ENCODE measurements at places on chromosomes 12 and 14. TPM values are rescaled to one million over a fixed set of nuclear protein-coding genes. Genes with fewer than 3 reads are reported as not detected.
A peak's percentile ranks its signal among the peaks of the same experiment; 100 is the strongest.

The CCDC175 gene
- not detected for total RNA-seq

The SCARB1 gene
- total RNA-seq: 27.1 TPM

The LRFN5 gene
- total RNA-seq: not detected

The TCL1B gene
- total RNA-seq: not detected

GRCh38 chr12:1587927-1588574 is 6.3 kb downstream of the FBXL14 start:
- peak overlapping the region; percentile 10 for H3K27ac ChIP-seq
- peaks cover 50% of the 10 kb centered on the region for H3K4me1 ChIP-seq
- DNase-seq: no peak
- H3K27me3 ChIP-seq: no peaks in the 10 kb centered on the region
- H3K36me3 ChIP-seq: peaks cover 46% of the 10 kb centered on the region

- H3K4me1 ChIP-seq: peaks cover 29% of the 10 kb centered on the region
- H3K27me3 ChIP-seq: no peaks in the 10 kb centered on the region
Measured at GRCh38 chr12:79848339-79848738, 86.6 kb downstream of the PPP1R12A start.

GRCh38 chr12:106174876-106175275 is 36.1 kb upstream of the NUAK1 start:
- no peak for DNase-seq
- no peak overlapping the region for H3K4me3 ChIP-seq

GRCh38 chr12:40012711-40013110 is 93.2 kb downstream of the SLC2A13 start:
- no peaks in the 10 kb centered on the region for H3K36me3 ChIP-seq
- H3K27me3 ChIP-seq: no peaks in the 10 kb centered on the region
- peaks cover 16% of the 10 kb centered on the region for H3K4me1 ChIP-seq
- no peak for DNase-seq
- H3K27ac ChIP-seq: no peak overlapping the region

Data from activated T-helper 2 cell treated with anti-CD3 and anti-CD28 coated beads, Interferon-gamma antibody, Interleukin-2, Interleukin-4, amounts not matched to agents 10 μg/mL and 5 μg/mL and 100 μg/mL, durations not matched to agents 14 hours and 24 hours and 36 hours (primary cell).